ENCODE measurements at places on chromosomes 7 and 10.

- DNase-seq = peak; percentile 86
These were observed 11.4 kb upstream of the FAS start for GRCh38 chr10:88979153-88979562.

GRCh38 chr10:58268454-58268945, 462 bp upstream of the CISD1 start:
- DNase-seq = no peak

DNA sequence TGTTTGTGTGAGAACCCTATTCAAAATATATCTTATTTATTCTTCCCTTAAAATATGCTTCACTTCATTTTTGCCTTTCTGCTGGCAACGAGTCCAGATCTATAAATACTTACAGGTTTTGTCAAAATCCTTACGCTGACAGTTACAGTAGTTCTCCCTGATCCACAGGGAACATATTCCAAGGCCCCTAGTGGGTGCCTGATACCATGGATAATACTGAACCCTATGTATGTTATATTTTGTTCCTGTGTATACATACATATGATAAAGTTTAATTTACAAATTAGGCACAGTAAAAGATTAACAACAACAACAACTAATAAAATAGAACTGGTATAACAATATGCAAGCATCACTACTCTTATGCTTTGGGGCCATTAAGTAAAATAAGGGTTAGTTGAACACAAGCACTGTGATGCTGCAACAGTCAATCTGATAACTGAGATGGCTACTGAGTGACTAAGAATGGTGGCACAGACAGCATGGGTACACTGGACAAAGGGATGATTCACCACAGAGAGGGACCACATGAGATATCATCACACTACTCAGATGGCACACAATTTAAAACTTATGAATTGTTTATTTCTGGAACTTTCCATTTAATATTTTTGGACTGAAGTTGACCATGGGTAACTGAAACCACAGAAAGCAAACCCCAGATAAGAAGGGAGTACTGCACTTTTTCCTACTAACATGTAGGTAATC, 29.4 kb upstream of the PCGF5 start:
- DNase-seq = peak; percentile 71

- DNase-seq = peak; percentile 30
These were observed 47.3 kb upstream of the PIP4K2A start for GRCh38 chr10:22761569-22762220.

GRCh38 chr7:127730658-127731276, 78.8 kb downstream of the SND1 start:
- no peak for DNase-seq

GRCh38 chr7:146791344-146792285, 675.0 kb downstream of the CNTNAP2 start:
- no peak for DNase-seq

DNA sequence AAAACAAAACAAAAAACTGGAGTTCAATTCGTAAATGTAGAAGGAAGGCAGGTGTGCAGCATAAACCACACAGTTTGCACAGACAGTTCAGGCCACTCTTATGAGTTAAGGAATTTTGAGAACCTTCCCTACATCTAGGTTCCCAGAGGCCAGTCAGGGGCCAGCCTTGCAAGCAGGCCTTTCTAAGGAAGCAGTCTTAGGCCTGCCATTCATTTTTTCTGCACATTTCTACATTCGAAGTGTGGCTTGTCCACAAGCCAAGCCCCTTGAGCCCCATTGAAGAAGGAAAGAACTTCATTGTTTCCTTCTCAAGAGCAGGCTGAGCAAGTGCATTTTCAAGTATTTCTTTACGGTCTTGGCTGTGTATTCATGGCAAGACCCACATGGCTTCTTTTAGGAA, 11.4 kb upstream of the OSBPL3 start:
- no peak for DNase-seq

DNA sequence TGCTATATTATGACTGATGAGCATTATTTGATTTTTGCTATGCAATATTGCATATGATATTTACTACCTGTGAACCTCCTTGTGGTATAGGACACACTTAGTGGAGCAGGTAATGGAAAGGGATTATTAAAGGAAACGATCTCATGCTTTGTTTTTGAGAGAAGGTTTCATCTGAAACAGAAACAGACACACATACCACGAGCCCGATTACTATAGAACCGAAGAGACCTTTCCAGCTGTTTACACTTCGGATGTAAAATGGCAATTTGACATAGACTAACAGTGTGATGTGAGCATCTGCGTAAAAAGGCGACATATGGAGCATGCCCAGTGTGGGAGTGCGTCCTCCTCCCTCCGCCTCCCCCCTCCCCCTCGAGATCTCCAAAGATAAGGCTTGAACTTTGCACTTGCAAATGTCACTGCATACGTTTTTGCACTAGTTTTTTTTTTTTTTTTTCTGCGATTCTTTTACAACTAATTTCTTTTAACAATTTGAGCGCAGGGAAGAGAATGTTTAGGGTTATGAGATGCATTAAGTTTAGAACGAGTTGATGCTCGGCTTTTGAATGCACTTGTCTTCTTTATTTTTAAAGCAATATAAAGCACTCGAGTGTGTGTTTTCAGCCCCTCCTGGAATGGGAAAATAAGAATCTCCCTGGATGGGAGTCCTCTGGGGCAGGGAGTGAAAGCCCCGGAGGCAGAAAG, 251.0 kb downstream of the NSUN6 start:
- DNase-seq = no peak

DNA sequence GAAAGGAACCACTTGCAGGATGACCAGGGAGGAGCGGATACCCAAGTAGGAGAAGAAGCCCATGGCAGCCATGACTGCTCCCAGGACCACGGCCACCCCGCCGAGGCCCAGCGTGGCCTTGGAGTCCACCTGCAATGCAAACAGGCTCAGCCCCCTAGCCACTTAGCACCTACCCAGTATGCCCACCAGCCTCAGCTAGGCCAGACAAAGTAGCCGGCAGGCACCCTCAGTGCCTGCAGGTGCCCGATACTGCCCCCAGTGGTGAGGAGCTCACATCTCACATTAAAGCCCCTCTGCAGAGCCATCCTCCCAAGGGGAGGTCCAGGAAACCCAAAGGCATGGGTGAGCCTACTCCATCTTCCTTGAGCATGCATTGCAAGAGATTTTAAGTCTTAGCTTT, 6.6 kb downstream of the NPC1L1 start:
- DNase-seq = no peak

DNA sequence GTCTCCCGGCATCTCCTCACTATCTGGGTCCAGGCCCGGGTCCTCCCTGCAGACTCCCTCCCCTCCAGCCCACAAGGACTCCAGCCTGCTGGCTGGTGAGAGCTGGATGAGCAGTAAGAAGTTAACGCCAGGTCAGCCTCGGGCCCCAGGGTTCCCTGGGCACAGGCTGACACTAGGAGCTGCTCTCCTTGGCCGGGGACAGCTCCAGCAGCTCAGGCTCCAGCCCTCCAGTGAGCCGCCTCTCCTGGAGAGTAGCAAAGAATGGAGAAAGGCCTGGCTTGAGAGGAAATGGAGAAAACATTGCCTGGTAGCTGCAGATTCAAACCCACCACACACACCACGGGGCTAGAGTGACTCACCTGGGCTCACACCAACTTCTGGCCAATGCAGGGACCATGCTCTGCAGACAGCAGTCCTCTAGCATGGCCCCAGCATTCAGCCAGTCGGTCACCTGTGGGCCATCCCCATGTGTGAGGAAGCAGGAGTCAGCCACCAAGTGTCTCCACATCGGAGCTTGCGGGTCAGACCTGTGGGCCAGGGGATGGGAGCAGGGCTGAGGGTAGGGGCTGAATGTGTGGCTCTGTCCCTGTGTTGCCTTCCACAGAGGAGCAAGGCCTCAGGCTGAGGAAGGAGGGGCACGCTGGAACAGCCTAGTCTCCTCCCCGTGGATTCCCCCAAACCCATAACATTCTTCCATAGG, 6.5 kb downstream of the SAP25 start:
- peak; percentile 24 for DNase-seq

- DNase-seq = no peak
These were observed 138.0 kb downstream of the PTPN20 start for GRCh38 chr10:47049056-47049851.

- DNase-seq = peak; percentile 92
These were observed 172.6 kb upstream of the TNRC18 start for GRCh38 chr7:5596046-5596895.

DNA sequence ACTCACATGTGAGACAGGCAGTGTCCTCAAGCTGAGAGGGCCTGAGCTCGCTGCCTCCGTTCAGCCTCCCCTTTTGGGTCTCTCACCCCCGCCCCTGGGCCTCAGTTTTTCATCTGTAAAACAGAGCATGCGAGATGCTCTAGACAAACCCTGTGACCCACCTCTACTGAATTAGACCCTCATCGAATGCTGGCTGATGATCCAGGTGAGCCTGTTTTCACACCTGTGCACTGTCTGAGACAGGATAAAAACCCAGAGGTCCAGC, 102.1 kb downstream of the PDGFA start:
- no peak for DNase-seq

DNA sequence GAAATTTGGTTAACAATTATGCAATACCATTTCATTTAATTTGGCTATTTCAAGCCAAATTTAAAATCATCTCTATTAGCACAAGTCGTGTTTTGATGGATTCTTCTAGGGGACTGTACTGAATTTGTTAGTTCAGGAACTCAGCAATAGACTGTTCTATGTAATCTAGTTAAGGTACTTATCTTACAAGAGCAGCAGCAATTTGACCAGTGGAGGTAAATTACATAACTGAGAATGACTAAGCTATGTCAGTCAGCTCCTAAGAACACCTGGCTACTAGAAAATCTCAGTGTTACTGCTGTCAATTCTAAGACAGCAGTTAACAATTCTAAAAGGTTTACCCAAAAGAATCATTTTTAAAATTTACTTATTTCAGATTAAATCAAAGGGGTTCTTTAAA, 513.9 kb upstream of the ZWINT start:
- DNase-seq = no peak

DNA sequence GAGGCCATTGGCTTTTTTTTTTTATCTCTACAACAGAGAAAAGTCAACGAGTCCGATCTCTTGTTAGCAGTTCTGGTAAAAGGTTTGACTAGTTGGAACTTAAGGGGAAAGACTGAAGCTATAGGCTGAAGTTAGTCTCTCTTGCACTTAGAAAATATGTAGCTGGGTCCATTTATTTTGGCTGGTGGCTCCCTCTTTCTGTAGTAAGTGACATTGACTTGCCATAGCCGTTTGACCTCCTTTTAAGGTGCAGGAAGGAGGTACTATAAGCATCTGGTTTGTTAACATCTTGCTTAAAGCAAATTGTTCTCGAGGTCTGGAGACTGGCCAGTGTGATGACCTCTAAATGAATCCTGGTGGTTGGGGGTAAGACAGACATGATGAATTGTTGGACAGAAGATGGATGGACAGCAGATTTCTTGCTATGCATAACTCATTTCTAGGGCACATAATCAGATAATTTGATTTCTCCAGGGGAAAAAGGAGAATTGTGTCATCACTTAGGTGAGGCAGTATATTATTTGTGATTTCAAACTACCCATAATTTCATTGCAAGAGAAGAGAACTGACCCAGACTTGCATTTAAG, 356.3 kb upstream of the GALNT17 start:
- DNase-seq = no peak

- DNase-seq = no peak
These were observed 73.1 kb downstream of the CYP51A1 start for GRCh38 chr7:92061154-92061553.

- no peak for DNase-seq
These were observed 35.3 kb upstream of the EGR2 start for GRCh38 chr10:62851442-62851841.

- DNase-seq = peak; percentile 54
These were observed 4.9 kb upstream of the SRI start for GRCh38 chr7:88224601-88225275.

DNA sequence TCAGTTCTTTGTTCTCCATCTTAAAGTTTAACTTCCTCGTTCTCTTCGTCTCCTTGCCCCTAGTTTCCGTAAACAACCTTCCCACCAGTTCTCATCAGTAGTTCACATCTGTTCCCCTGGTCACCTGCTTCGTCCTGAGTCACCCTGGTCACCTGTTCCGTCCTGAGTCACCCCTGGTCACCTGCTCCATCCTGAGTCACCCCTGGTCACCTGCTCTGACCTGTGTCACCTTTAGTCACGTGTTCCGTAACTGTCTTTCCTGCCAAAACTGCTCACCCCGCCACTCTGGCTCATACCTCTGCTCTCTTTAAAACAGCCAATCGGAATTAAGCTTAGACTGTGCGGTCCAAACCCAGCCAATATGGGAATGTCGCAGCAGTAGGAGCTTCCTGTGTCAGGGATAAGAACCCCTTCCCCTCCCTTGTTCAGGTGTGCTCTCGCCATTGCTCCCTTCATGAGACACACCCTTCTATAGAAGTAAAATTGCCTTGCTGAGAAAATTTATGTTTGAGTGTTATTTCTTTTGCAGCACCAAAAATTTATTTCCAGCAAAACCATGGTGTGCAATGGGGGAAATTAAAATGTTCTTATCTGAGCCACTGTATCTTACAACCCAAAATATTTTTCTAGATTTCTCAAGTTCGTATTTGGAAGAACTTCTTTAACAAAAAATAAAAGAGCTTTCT, 112.2 kb downstream of the VIM start:
- DNase-seq = no peak

DNA sequence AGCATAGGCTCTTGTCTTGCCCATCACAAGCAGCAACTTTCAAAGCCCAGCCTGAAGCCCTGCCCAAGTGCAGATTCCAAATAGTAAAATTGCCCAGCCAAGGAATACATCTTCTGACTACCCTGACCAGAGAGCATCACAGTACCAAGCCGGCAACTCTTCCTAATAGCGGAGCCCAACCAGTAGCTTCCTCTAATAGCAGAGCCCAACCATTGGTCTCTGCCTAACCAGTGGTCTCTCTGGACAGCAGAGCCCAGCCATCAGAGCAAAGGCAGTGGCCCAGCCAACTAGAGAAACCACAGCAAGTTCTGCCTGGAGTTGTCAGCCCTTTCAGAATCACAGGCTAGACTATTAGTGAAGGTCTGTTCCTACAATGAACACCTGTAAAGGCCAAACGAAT, 285.6 kb downstream of the HGF start:
- DNase-seq = peak; percentile 86

- no peak for DNase-seq
These were observed 425.0 kb downstream of the HTR7 start for GRCh38 chr10:90432866-90433265.

- no peak for DNase-seq
These were observed 401.2 kb downstream of the GFRA1 start for GRCh38 chr10:115871855-115872254.

DNA sequence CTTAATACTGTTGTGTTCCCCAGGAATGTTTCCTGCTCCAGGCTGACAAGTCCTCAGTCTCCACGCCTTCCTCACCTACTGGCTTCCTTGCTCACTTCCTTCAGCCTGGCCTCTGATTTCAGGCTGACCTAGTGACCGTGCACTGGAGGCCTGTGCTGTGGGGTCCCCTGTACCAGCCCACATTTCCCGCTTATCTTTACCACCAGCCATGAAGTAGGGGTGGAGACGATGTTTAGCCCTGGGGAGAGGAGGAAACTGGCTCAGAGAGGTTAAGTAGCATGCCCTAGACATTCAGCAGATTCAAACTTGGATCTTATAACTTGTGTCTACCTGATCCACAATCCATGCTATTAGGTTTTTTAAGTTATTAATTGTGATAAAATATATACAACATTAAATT, 4.8 kb upstream of the ZNF488 start:
- DNase-seq = no peak
